ENCODE measurements at places on chromosomes 2 and 18. TPM values are rescaled to one million over a fixed set of nuclear protein-coding genes. Genes with fewer than 3 reads are reported as not detected.

DNA sequence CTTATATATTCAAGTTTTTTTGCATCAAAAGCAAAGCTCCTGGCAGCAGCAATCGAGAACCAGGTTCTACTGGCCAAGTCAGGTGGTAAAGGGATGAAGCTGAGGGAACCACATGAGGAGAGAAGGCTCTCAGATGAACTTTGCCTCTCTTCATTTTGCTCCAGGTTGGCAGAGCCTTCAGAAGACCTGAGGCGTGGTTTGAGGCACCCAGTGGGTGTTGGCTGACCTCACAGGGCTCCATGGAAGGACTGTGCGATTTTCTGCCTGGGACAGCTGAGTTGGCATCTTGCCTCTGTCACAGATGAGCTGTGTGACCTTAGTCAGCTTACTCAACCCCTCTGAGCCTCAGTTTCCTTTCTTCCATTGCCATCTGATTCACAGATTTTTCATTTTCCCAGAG is 89.0 kb downstream of the INSIG2 start:
- H3K4me1 ChIP-seq: no peaks in the 10 kb centered on the region
- H3K27me3 ChIP-seq: no peaks in the 10 kb centered on the region
- DNase-seq: no peak
- no peak overlapping the region for H3K27ac ChIP-seq
- H3K36me3 ChIP-seq: no peaks in the 10 kb centered on the region

DNA sequence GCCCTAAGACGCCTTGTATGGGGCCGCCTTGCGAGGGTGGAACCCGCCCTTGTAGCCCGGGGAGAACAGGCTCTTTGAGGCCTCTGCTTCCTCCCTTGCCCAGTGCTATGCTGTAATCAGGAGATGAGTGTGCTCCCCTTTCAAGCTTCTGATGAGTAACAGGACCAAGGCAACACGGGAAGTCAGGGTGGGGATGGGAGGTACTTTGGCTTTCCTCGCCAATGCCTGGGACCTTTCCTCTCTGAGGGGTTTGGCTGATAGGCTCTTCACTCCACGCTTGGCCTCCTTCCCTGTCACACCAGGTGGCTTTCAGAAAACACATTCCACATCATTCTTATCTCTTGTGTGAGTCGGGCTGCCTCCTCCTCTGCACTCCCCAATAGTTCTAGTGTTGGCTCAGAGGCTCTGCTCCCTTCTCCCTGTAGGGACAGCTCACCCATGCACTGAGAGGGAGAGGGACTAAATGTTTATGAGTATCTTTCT is 223.7 kb upstream of the TRIB2 start:
- no peaks in the 10 kb centered on the region for H3K36me3 ChIP-seq
- no peak overlapping the region for H3K4me3 ChIP-seq
- no peak overlapping the region for H3K27ac ChIP-seq
- peak; percentile 65 for DNase-seq
- H3K27me3 ChIP-seq: no peaks in the 10 kb centered on the region

- no peaks in the 10 kb centered on the region for H3K36me3 ChIP-seq
- H3K27me3 ChIP-seq: no peaks in the 10 kb centered on the region
- H3K4me3 ChIP-seq: no peak overlapping the region
- H3K4me1 ChIP-seq: no peaks in the 10 kb centered on the region
- no peak overlapping the region for H3K27ac ChIP-seq
- no peak for DNase-seq
Observed at GRCh38 chr2:176917-177316, 86.9 kb downstream of the SH3YL1 start.

DNA sequence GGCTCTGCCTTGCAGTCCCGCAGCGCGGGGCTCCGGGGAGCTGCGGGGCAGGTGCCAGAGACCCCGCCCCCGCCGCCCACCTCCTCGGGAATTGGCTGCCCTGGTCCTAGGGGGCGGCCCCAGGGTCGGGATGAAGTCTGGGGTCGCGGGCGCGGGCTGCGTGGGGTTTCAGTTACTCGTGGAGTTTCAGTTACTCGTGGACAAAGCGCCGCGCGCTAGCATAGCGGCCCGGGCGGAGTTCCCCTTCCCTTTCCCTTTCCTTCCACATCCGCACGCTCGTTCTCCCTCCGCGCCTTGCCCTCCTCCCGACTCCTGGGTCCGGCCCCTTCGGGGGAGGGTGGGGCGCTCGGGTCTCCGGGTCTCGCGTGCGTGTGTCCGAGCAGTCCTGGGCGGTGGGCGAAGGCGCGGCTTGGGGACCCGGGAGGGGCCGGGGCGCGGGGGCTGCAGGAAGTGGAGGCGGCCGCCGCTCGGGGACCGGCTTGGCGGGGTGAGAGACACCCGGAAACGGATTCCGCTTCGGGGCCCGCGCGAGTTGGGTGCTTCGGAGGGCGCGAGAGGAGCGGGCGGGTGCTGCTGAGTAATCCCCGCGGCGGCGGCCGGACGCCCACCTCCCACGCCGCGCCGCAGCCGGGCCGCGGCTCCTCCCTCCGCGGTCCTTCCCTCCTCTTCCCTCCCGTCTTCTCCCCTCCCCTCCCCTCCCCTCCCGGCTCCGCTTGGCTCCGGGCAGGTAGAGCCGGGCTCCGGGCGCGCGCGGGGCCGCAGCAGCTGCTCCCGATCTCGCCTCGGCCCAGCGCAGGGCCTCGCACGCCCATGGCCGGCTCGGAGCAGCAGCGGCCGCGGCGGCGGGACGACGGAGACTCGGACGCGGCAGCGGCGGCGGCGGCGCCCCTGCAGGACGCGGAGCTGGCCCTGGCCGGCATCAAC is at the start of gene TTC39C:
Gene TTC39C, plus strand, starts transcription at position 693 of the 924 bp plus-strand sequence. Its CDS starts 118 bp downstream, at position 811.
- H3K36me3 ChIP-seq: no peaks in the 10 kb centered on the region
- H3K27ac ChIP-seq: peak within 1 kb of the TSS; percentile 78
- H3K4me1 ChIP-seq: peaks cover 15% of the 10 kb centered on the region
- peak; percentile 76 for DNase-seq
- H3K4me3 ChIP-seq: peak within 1 kb of the TSS; percentile 89

DNA sequence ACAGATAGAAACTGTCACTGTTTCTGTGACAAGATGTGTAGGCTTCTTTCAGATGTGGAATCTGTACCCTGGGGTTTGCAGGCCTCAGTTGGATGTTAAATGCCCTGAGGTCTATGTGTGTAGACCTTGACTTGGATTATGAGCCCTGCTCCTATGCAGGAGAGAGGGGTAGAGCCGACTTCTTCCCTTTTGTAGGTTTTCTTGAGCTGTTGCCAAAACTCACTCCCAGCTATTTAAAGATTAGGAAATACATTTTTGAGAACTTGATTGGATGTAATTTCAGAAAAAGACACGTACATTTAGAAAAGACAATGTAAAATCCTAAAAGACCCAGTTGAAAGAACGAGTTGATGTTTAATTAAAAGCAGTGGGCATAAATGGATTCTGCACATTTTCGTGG is 374.8 kb downstream of the SLC4A3 start:
- no peak for DNase-seq
- H3K4me3 ChIP-seq: no peak overlapping the region
- H3K27me3 ChIP-seq: no peaks in the 10 kb centered on the region
- peaks cover 30% of the 10 kb centered on the region for H3K4me1 ChIP-seq

DNA sequence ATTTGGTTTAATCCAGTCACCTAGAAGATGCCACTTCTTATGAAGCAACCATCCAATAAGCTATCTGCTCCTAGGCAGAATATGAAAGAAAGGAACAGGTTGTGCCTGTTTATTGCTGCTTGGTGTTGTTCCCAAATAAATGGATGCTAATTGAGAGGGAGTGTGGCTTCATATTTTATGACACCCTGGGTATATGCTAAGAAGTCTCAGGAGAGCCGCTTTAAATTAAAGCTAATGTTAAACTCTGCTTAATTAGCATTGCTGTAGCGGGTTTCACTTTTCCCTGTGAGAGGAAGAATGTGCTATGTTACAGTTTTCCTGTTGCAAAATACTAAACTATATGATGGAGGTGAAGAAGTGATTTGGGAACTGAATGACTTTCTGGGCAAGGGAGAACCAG is 48.7 kb upstream of the TANK start:
- DNase-seq: no peak
- no peaks in the 10 kb centered on the region for H3K27me3 ChIP-seq
- no peaks in the 10 kb centered on the region for H3K4me1 ChIP-seq
- no peak overlapping the region for H3K4me3 ChIP-seq

DNA sequence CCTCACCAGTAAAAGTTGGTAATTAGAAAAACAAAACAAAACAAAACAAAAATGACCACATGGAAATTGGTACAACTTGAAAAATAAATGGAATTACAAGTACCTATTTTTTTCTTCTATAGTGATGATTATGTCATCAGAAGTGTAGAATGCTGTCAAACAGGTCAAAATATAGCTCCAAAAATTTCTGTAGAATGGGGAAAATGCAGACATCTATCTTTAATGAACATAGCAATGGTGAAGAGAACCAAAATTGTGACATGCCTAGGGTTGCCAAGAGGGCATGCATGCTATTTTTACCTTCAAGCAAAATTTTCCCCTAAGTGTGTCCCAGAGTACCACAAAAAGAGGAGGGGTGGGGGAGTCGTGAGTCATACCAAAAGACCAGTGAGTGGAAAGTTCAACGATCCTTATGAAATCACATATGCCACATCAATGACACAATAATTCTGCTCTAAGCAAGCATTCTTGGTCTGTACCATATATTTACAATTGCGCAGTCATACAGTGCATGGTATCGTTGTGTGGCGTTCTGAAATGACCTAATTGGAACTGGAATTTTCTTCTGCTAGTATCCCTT is 1436.4 kb downstream of the SUCLG1 start:
- no peak overlapping the region for H3K4me3 ChIP-seq
- H3K27me3 ChIP-seq: no peaks in the 10 kb centered on the region
- no peak for DNase-seq
- H3K36me3 ChIP-seq: no peaks in the 10 kb centered on the region
- H3K27ac ChIP-seq: no peak overlapping the region

- no peak for DNase-seq
- no peak overlapping the region for H3K27ac ChIP-seq
- no peaks in the 10 kb centered on the region for H3K27me3 ChIP-seq
- H3K36me3 ChIP-seq: no peaks in the 10 kb centered on the region
- no peak overlapping the region for H3K4me3 ChIP-seq
Observed at GRCh38 chr2:209681201-209681735, 90.4 kb upstream of the UNC80 start.

DNA sequence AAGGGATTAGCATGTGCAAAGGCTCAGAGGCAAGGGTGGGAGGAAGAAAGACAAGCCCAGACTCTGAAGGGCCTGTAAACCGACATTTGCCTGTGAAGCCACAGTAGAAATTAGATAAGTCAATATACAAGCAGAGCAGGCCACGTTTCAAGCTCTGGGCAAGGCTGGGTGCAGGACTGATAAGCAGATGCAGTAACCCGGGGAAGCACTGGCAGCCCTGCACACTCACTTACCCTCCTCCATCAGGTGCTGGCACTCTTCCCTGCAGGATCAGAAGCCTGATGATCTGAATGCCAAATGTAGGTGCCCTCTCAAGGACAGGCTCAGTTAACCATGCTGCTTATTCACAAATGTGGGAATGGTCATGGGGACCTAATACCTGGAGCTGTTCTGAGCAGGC is 46.3 kb upstream of the RAB12 start:
- no peak overlapping the region for H3K4me3 ChIP-seq
- H3K4me1 ChIP-seq: no peaks in the 10 kb centered on the region
- DNase-seq: no peak
- H3K27me3 ChIP-seq: peaks cover 25% of the 10 kb centered on the region
- no peak overlapping the region for H3K27ac ChIP-seq

GRCh38 chr2:85791704-85792565 is 38.1 kb downstream of the ATOH8 start:
- no peak overlapping the region for H3K4me3 ChIP-seq
- H3K27ac ChIP-seq: no peak overlapping the region
- no peak for DNase-seq
- H3K36me3 ChIP-seq: no peaks in the 10 kb centered on the region
- peaks cover 8% of the 10 kb centered on the region for H3K4me1 ChIP-seq
- H3K27me3 ChIP-seq: no peaks in the 10 kb centered on the region

- no peaks in the 10 kb centered on the region for H3K36me3 ChIP-seq
- no peaks in the 10 kb centered on the region for H3K27me3 ChIP-seq
- peak overlapping the region; percentile 27 for H3K27ac ChIP-seq
Observed at GRCh38 chr2:41966431-41966893, 81.4 kb upstream of the PKDCC start.

DNA sequence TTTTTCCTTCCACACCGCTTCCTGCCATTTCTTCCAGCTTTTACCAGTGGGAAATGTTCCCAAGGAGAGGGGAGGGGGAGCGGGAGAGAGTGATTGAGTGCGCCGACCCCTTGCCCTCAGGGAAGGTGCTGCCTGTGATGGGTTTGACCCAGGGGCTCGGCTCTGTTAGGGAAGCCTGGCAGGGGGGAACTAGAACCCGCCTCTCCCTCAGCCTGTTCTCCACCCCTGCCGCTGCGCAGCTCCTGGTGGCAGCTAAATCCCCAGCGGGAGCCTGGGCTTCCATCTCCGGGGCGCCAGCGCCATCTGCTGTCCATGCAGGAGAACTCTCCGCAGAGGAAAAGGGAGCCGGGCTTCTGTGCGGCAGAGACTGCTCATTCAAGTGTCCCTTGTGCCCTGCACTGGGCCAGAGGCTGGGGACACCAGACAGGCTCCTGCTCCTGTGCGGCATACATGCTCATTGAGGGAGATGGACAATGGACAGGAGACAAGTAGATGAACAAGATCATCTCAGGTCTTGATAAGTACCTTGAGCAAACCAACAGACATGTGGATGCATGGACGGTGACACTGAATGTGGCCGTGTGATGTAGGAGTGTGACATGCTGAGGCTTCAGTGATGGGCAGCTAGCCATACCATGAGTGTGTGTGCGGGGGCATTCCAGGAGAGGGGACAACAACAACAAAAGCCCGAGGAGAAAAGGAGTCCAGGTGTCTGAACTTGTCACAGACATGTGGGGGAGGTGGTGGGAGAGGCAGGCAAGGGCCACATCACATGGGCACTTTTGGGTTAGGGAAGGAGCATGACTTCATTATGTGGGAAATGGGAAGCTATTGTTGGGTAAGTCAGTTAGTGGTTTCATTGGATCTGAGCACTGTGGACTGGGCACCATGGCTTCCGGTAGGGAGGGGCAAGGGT is 13.3 kb downstream of the CHPF start:
- H3K4me3 ChIP-seq: peak overlapping the region; percentile 20
- H3K27ac ChIP-seq: no peak overlapping the region
- no peaks in the 10 kb centered on the region for H3K36me3 ChIP-seq
- peaks cover 3% of the 10 kb centered on the region for H3K4me1 ChIP-seq
- H3K27me3 ChIP-seq: no peaks in the 10 kb centered on the region

- no peak overlapping the region for H3K4me3 ChIP-seq
- peak; percentile 65 for DNase-seq
- no peak overlapping the region for H3K27ac ChIP-seq
- peaks cover 79% of the 10 kb centered on the region for H3K36me3 ChIP-seq
Observed at GRCh38 chr2:63888490-63889402, 47.0 kb downstream of the UGP2 start.

DNA sequence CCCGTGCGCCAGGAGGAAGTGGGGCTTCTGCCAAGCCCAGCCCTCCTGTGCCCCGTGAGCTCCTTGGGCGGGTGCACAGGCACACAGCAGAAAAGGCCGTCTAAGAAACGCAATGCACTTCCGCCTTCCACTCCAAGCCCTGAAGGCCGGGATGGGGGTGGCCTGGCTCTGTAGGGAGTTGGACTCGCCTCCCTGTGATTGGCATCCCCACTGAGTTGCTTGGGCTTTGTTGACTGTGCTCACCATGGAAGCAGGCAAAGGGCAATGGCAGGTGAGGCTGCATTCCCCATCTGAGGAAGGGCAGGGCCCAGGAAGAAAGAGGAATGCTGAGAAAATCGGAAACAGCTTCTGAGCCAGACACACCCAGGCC is 66.8 kb downstream of the CRACDL start:
- no peak overlapping the region for H3K4me3 ChIP-seq
- H3K27ac ChIP-seq: no peak overlapping the region
- no peaks in the 10 kb centered on the region for H3K4me1 ChIP-seq
- no peaks in the 10 kb centered on the region for H3K36me3 ChIP-seq

MYO1B gene
- total RNA-seq: 48.3 TPM

SPC25 gene
- 64.3 TPM for total RNA-seq

ABI2 gene
- total RNA-seq: 134 TPM

SERPINB10 gene
- total RNA-seq: not detected

TTN gene
- under 0.01 TPM for total RNA-seq

TUBA4B gene
- total RNA-seq: not detected

LIMS3 gene
- 2.7 TPM for total RNA-seq

TEX44 gene
- not detected for total RNA-seq

ZNF521 gene
- not detected for total RNA-seq

ABHD1 gene
- 0.22 TPM for total RNA-seq

SKA1 gene
- total RNA-seq: 37.3 TPM
